Sigmoid colon (tissue), 7 donors: ENCODE measurements at places on chromosomes 1 and 21. TPM values are rescaled to one million over a fixed set of nuclear protein-coding genes. Genes with fewer than 3 reads are reported as not detected.

Gene UBE2Q1
- 15.5 TPM for total RNA-seq

DNA sequence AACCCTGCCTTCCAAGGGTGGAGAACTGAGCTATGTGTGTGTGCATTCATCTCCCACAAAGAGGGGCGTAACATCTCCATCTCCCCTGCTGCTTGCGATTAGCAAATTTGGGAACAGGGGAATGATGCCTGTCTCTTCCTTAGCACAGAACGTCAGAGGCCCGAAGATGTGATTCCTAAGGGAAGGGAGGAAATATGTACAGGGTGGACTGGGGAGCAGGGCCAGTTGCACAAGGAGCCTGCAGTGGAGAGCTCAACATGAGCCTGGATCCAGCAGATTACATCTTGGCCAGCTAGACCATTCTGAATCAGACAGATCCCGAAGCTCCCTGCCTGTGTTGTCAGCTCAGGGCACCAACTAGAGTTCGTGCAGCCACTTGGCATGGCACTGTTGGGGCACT is 118.1 kb downstream of the NGF start:
- peak; percentile 78 for DNase-seq

DNA sequence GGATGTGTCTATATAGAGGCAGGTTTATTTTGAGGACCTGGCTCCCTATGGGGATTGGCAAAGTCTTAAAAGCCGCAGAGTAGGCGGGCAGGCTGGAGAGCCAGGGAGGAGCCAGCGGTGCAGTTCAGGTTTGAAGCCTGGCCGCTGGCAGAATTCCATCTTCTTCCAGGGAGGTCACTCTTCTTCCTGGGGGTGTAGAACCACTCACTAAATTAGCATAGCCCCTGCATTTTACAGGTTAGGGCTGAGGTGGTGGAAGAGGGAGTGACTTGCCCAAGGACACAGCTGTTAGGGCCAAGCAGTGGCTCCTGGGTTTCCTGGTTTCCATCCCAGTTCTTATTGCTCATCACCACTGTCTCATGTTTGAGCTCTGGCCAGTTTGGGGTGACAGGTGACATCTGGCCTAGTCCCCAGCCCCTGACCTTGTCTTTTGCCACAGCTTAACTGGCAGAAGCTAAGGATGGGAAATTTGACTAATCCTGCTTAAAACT is 1.4 kb downstream of the PINK1 start:
- DNase-seq = no peak

GRCh38 chr1:11795238-11795890 is 10.4 kb downstream of the MTHFR start:
- DNase-seq = no peak

GRCh38 chr1:230814949-230815692 is 53.2 kb downstream of the C1orf198 start:
- no peak for DNase-seq

- no peak for DNase-seq
Observed at GRCh38 chr1:54474310-54475251, 68.4 kb upstream of the SSBP3 start.

- DNase-seq = no peak
Observed at GRCh38 chr1:161200421-161200991, 1.7 kb upstream of the ADAMTS4 start.

GRCh38 chr1:77655431-77655974 is 27.0 kb downstream of the ZZZ3 start:
- no peak for DNase-seq

- no peak for DNase-seq
Observed at GRCh38 chr1:198255784-198256183, 99.0 kb downstream of the NEK7 start.

GRCh38 chr1:75727571-75727970 is 3.1 kb downstream of the ACADM start:
- DNase-seq = no peak

DNA sequence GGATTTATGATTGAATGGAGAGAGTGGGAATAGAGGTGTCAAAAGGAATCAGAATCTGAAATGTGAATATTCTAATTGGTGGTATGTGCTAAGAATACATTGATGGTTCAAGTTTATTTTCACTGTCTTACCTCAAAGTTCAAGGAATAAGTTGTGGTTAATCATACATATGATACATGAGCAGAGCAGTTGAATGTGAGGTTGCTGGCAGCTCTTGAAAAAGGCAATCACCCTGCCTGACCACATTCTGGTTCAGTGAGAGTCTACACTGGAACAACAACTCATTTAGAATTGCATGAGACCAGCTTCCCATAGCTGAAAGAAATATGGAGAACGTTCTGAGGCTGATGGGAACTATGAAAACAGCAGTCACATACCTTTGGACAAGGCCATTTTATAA is 68.3 kb upstream of the ARHGAP29 start:
- no peak for DNase-seq

GRCh38 chr1:995665-996633 is 3.9 kb downstream of the HES4 start:
- peak; percentile 63 for DNase-seq

GRCh38 chr1:233326811-233327650 is 493 bp upstream of the MAP3K21 start:
- DNase-seq = peak; percentile 72

GRCh38 chr1:8040586-8040985 is 14.5 kb upstream of the ERRFI1 start:
- peak; percentile 92 for DNase-seq

Gene LAX1
- total RNA-seq = 0.83 TPM

Gene SPRR2B
- not detected for total RNA-seq

GRCh38 chr1:206802401-206802800 is 30.1 kb upstream of the IL10 start:
- no peak for DNase-seq

Gene C4BPB
- total RNA-seq = 0.82 TPM

DNA sequence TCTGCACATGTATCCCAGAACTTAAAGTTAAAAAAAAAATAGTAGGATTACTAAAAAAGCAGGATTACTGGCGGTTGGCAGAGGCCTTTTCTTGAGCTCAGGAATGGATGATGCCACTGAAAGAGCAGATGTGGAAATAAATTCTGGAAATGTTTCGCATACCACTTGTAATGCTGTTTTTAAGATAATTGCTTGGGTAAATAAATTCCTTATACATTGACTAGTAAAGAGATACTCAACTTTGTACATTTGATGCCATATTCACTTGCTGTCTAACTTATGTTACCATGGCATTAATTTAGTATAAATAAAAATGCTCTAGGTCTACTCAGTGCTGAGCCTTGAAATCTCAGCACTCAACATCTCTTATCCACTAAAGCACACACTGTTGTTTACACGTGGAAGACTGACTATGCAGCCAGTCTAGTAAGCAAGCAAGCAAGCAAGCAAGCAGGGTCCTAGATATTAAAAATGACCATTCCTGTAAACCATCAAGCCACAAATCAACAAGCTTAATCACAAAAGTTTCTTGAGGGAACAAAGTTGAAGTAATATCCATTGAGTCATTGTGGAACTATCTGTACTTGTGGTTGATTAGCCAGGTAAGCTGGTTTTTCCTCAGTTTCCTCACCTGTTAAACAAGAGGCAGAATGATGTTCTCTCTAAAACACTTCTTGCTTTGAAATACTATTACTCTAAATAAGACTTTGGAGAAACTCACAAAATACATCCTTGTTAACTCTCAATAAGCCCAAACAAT is 1.7 kb upstream of the RASAL2 start:
- no peak for DNase-seq

- no peak for DNase-seq
Observed at GRCh38 chr1:168180148-168180524, 1.4 kb downstream of the TIPRL start.

GRCh38 chr1:119917304-119918055 is 21.2 kb upstream of the ADAM30 start:
- DNase-seq = no peak

Gene HMCN1
- 6.7 TPM for total RNA-seq

- no peak for DNase-seq
Observed at GRCh38 chr1:27454610-27455009, 35.4 kb downstream of the WASF2 start.

Gene IL10RB
- 15.0 TPM for total RNA-seq

Gene NBPF10
- total RNA-seq = 1.2 TPM

GRCh38 chr1:67689267-67690017 is 4.4 kb downstream of the GADD45A start:
- no peak for DNase-seq

Gene ANKRD45
- not detected for total RNA-seq

- no peak for DNase-seq
Observed at GRCh38 chr1:15329104-15329820, 80.4 kb upstream of the EFHD2 start.

GRCh38 chr1:115428256-115428655 is 90.2 kb upstream of the NGF start:
- DNase-seq = no peak

Gene KCNA3
- total RNA-seq = not detected

DNA sequence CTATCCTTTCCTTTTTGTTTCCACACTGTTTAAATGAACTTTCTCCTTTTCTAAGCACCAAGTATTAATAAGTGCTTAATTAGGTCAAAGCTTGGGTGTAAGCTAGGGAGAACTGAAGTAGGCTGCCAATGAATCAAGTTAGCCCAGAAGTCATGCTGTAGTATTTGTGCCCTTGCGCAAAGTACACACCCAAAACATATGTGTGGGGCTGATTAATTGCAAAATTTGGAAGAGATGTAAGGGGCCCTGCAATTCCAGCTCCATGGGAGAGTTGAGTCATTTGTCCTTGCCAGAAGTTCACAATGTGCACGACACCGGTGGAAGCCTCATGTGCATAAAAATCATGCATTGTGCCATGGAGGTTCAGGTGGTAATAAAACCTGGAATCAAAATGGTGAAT is 18.6 kb upstream of the NTNG1 start:
- DNase-seq = no peak

DNA sequence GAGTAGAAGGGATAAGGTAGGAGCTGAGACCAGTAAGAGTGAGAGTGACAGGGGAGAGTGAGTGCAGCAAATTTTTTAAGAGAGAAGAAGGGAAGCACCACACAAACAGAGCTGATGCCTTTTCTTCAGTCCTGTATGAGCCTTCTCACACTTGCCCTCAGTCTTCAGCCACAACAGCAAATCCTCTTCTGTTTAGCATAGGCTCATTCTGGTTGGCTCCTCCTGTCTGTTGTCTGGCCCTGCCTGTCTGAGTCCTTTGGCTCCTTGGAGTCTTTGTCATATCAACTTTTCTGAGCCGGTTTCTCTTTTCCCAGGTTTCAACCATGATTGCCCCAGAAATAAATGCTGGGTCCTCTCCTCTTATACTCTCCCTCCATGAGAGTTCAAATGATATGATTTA is 12.7 kb upstream of the CASQ1 start:
- no peak for DNase-seq
